ENCODE measurements at places on chromosomes 4 and X. TPM values are rescaled to one million over a fixed set of nuclear protein-coding genes. Genes with fewer than 3 reads are reported as not detected.
A peak's percentile ranks its signal among the peaks of the same experiment; 100 is the strongest.

DNA sequence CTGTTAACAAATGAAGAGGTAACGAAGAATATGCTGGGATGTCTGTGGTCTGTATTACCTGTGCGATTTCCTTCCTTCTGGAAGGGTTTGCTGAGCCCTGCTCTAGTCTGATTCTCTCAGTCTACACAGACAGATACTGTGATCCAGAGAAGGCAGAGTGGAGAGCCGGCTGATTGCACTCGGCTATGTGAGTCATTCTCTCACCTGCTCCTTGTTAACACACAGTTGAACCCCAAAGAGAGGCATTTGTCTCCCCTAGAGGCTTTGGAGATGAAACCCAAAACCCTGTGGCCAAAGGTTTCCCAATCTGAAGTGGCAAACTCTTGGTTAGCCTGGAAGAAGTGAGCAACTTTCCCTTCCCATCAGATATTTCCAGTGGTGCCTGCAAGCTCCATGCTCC, 78.1 kb upstream of the GPC4 start:
- DNase-seq: no peak

- DNase-seq: no peak
Observed at GRCh38 chr4:122764821-122765215, 32.3 kb downstream of the BBS12 start.

GRCh38 chr4:80009806-80010205, 63.2 kb downstream of the ANTXR2 start:
- no peak for DNase-seq

HTT gene
- total RNA-seq: 133 TPM

- DNase-seq: no peak
Observed at GRCh38 chr4:16607241-16608066, 291.0 kb downstream of the LDB2 start.

DNAAF6 gene
- not detected for total RNA-seq

DNA sequence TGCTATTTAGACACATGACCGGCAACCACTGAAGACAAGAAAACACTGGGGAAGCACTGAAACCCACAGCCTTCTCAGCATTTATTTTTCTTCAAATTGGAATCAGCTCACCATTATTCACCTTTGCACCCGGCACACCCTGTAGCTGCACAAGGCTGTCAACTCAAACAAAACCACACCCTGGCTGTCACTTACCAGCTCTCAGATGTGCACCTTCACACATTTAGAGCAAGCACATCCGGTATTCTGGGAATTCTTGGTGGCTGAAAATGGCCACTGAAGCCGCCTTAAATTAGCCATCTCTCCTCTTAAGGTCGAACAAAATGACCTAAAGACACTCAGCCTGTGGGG, 5.9 kb downstream of the ZFYVE28 start:
- DNase-seq: peak; percentile 47

DNA sequence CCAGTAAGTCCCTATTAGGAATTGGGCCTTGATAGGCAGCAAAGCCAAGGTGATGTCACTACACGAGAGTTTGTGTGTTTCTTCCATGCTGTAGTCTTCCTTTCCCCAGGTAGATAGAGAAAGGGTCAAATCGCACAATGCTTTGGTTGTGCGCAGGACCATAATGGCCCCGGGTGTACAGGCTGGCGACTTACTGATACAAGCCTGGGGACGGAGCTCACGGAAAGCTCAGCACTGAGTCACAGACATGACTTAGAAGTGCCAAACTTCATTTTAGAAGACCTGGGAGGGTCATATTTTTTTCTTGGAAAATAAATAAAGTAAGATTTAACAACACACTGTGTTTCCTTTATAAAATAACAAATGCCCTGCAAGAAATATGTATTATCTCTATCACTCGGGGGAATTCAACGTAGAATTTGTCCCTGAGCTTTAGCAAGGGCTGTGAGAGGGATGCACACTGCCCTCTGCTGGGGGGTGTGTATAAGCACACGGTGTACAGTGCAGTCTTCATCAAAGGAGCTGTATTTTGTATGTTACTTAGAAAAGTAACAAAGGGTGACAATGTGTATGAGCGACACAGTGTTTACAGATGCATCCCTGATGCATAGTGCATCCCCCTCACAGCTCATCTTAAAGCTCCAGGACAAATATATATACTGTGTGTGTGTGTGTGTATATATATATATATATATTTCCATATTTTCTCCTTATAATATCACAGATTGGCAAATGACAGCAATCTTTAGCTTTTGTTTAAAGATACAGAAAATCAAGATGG, 254.5 kb upstream of the VEGFC start:
- peak; percentile 55 for DNase-seq

PRKG2 gene
- 13.2 TPM for total RNA-seq

GRCh38 chr4:16750882-16751642, 147.4 kb downstream of the LDB2 start:
- DNase-seq: no peak

NR3C2 gene
- total RNA-seq: 33.0 TPM

TRO gene
- total RNA-seq: 14.0 TPM

PDE5A gene
- 58.6 TPM for total RNA-seq

MAGEC3 gene
- total RNA-seq: not detected

NLGN4X gene
- 1.1 TPM for total RNA-seq

GRCh38 chr4:53364624-53365023, 1.2 kb downstream of the SCFD2 start:
- DNase-seq: no peak

RASL11B gene
- not detected for total RNA-seq

AGTR2 gene
- total RNA-seq: not detected

DNA sequence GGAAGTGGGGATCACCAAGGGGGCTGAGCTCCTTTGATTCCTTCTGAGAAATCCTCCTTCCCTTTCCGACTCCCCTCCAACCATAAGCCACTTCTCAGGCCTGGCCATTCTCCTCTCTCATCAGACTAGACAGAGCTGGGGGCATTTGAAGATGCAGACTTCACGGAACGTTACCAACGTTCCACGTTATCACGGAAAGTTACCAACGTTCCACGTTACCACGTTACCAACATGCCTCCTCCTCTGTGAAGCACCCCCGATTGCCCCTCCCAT, 85.4 kb upstream of the WWC2 start:
- no peak for DNase-seq

GRCh38 chr4:156294577-156294976, 340.9 kb upstream of the CTSO start:
- no peak for DNase-seq

- DNase-seq: peak; percentile 47
Observed at GRCh38 chrX:35919536-35920309, at the start of gene CFAP47. Gene CFAP47 (plus strand): TSS chrX:35919734. CDS start chrX:35919800, 66 bp downstream.

PDGFRA gene
- 283 TPM for total RNA-seq

- no peak for DNase-seq
Observed at GRCh38 chr4:55736605-55737183, 82.9 kb upstream of the EXOC1L start.

Measured in Peyer's patch (tissue), 4 donors.